Activated naive CD4-positive, alpha-beta T cell treated with anti-CD3 and anti-CD28 coated beads, Interleukin-2, amount 50 U/mL, for 72 hours (primary cell): ENCODE measurements at places on chromosomes 16 and 17. TPM values are rescaled to one million over a fixed set of nuclear protein-coding genes. Genes with fewer than 3 reads are reported as not detected.

DNA sequence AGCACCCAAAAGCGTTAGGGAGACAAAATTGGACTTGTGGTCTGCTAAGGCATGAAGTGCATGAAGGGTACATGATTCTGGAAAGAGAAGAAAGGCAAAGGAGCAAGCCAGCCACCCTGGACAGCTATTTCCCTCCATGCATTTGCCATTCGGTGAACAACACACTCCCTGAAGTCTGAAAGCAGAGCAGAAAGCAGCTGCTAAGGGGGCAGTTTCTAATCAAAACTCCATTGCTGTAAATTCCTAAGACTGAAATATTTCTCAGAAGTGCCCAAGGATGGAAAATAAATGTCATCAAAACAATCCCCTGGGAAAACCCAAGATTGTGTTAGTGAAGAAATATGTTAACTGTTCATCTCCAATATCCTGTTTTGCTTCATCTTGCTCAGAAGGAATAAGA lies 44.3 kb downstream of the PMP22 start:
- no peak for DNase-seq

DNA sequence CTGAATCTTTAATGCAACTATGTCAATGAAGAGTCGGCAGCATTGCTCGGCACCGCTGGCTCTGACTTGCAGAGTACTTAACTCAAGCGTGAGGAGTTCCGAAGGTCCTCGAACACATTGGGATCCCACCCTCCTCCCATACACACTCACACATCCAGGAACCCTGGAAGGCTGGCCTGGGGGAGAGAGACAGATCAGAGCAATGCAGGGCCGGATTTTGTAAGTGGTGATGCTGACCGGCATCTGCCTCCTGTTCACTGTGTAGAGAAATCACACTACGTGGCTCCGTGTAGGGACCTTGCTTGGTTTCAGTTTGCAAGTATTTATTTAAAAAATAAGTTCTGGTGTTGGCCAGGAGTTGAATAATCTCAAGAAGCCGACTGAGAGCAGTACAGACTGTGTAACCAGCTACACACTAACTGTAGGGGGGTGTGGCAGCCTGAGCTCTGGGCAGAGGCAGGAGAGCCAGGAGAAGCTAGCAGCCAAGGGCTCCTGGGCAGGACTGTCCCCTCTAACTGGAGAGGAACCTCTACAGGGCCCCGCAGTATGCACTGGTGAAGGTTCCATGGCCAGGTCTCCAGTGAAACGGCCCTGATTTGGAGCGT lies 190.2 kb upstream of the TNRC6C start:
- no peak for DNase-seq

GRCh38 chr17:73624496-73624988 lies 19.7 kb downstream of the SDK2 start:
- no peak for DNase-seq

DNA sequence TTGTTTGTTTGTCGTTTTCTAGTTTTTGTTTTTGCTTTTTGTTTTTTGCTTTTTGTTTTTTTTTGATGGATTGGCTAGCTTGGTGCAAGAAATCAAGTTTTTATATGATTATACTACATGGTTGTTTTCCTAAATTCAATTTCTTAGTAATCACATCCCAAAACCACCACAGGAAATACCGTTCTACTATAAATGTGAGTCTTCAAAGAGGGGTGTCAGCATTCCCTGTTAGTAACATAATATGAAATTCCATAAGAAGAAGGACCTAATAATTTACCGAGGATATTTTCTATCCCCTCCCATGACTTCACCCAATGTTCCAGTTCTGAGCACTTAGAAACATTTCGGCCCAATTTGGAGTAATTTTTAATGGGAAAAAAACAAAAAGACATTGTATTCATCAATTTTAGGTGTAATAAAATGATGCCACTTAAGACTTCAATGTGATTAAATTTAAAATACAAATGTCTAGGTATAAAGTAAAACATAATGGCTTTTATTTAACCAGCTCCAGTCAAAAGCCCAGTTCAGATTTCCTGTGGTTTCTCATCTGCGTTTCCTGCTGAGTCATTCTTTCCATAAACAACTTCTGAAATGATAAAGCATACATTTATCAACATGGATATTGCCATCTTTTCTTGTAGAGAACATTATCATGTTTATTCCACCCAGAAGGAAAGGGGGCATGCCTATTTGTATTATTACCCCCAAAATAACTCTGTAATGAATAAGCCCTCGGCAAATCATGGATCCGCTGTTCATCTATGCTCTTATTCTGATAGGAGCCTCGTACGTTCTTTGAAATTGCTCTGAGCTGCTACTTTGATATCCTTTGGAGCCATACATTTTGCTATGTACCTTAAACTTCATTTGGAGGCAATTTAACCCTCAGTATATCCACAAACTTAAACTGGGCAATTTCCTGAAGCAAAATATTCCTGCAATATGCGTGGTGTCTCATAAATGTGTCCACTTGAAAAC lies 28.1 kb downstream of the HSBP1 start:
- DNase-seq = no peak

DNA sequence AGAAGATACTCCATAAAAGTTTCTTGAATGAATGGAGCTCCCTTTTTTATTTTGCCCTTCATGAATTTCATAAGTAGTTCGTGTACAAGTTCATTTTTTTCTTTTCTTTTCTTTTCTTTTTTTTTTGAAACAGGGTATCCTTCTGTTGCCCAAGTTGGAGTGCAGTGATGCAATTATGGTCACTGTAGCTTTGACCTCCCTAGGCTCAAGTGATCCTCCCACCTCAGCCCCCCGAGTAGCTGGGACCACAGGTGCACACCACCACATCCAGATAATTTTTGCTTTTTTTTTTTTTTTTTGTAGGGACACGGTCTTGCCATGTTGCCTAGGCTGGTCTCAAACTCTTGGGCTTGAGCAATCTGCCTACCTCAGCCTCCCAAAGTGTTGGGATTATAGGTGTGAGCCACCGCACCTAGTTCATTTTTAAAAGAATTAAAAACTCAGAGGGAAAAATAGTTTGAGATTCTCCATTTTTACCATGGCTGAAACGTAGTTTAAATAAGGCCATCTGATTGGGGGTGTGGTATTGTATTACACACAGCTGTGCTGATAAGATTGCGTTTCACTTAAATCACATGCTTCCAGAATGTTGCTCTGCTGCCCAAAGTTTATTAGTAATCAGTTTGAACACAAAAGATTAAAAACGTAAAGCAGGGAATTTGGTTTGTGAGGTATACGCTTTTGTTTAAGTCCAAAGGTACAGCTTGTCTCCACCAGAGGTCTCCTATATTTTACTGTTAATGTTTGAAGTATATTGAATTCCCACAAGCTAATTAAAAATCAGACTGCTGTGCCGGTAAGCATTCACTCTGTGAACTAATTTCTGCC lies 154.1 kb downstream of the SOCS1 start:
- no peak for DNase-seq

The TCAP gene
- 3.0 TPM for total RNA-seq

DNA sequence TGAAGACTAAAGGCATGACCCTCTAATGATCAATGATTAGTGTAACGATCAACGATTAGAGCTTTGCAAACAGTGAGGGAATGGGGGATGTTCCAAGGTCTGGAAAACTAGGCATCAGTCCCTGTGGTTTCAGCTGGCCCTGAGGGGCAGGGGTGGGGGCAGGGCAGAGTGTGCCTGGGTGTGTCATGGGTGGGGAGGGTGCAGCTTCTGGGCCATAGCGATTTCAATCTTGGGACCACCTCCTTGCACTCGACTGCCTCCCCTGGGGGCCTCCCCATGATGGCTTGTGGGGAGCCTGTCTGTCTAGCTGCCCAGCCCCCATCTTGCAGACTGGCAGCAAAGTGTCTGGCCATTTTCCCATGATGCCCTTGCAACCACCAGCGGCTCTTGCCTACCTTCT lies 8.4 kb downstream of the TAC4 start:
- DNase-seq = no peak

- DNase-seq = no peak
These were observed 42.9 kb upstream of the TEKT3 start for GRCh38 chr17:15384142-15384787.

The PRSS22 gene
- 0.34 TPM for total RNA-seq

DNA sequence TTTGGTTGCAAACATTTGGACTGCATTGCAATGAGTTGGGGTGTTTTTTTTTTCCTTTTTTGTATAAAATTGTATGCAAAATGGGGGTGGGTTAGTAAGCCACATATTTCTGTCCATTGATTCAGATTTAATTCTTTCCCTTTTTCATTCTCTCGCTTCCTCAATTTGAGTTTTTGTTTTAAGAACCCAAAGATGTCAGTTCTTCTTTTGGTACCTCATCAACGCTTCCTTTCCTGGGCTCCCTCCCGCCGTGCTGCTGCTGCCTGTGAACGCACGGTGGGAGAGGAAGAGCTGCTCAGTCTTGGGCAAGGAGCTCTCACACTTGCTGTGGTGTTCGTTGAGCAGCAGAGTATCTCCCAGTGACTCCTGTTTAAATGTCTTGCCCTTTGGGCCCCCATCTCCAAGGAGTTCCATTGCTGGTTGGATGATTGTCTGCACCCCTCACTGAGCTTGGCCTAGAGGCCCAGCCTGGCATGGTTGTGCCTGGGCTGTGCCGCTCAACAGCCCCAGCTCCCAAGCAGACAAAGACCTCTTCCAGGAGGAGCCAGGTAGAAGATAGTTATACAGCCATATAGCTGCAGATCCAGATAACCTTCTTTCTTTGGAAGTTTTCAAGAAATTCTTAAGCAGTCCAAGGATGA lies 13.6 kb downstream of the UBFD1 start:
- no peak for DNase-seq

The MYO15A gene
- total RNA-seq = 1.2 TPM

DNA sequence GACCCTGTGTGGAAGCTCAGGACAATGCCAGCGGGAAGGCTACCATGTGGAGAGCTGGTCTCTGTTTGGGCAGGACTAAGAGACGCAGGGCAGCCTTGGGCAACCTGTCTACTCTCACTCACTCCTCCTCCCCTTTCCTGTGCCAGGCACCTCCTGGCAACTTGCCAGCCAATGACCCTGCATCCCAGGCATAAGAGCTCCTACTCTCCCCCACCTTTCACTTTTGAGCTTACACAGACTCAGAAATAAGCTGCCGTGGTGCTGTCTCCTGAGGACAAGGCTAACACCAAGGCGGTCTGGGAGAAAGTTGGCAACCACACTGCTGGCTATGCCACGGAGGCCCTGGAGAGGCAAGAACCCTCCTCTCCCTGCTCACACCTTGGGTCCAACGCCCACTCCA lies 2.6 kb downstream of the HBM start:
- no peak for DNase-seq
